SW 1271 (cell line): ENCODE measurements at places on chromosomes 5 and 9.

DNA sequence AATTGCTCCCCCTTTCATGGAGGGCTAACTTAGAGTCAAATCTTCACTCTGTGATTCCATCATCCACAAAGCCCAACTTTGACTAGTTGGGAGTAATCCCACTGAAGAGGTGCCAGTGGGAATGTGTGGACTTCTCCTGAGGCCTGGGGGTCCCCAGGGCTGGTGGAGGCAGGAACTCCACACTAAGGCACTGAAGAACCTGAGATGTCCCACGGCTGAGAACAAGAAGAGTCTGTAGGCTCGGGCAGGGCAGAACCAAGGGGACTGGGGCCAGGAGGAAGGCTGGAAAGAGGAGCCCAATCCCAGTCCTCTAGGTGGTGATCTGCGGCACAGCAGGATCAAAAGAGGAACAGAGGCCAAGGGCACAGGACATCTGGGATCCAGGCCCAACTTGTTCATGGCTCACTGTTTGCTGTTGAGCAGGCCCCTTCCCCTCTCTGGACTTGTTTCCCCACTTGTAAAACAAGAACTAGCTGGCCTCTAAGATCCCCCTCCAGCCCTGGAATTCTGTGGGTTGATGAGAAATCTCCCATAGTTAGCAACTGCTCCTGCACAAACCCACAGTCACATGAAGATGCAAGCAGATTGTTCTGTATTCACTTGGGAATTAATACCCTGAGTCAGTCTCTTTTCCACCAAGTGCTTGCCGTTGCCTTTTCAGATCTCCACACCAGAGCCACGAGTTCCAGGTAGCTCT lies 32.7 kb upstream of the ALDH1B1 start:
- no peak for DNase-seq

DNA sequence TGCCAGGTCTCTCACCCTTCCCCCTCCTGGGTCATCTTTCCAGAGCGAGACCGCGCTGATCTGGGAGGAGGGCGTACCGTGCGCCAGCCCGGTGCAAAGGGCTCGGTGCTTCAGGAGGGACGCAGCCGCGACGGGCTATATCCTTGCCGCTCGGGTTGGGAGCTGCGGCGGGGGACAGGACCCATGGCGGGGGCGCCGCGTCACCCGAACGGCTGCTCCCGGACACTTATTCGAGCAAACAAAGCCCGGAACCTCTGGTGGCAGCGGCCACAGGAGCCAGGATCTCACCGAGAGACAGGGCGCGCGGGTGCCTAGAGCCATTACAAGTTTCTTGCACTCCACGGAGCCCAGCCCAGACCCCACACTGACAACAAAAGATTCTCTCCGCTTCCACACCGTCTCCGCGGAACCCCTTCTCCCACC lies 1.3 kb downstream of the SEMA6A start:
- no peak for DNase-seq

GRCh38 chr5:103454770-103455169 lies 107.8 kb downstream of the NUDT12 start:
- DNase-seq: no peak

DNA sequence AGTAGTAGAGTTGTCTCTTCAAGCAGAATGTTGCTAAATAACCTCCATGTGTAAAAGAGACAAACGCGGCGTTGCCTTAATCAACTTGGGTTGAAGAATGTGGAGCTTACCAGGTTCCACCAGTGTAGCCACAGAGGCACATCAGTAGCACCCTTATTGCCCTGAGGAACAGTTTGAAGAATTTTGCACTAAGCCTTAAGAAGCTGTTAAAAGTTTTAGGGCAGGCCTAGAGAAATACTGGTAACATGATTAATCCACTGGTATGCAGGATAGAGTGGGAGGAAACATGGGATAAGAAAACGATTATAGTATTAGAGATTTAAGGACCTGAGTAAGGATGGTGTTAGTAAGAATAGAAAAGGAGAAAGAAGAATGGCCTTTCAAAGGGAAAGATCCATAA lies 100.6 kb downstream of the ZCCHC7 start:
- no peak for DNase-seq

DNA sequence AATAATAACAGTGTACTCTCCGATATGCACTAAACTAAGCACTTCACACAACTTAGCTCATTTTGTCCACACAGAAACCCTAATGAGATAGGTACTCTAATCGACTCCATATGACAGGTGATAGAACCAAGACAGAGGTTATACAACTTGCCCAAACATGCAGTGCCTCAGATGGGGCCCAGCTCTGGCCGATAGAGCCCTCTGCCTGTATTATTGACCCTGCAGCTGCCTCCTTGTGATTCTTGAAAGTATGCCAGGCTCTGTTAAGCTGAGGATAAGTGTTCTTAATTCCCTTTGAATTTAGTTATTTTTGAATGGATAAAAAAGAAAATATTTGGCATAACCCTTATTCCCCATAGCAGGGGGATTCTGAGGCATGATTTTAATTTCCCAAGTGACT lies 78.5 kb downstream of the HMHB1 start:
- no peak for DNase-seq

DNA sequence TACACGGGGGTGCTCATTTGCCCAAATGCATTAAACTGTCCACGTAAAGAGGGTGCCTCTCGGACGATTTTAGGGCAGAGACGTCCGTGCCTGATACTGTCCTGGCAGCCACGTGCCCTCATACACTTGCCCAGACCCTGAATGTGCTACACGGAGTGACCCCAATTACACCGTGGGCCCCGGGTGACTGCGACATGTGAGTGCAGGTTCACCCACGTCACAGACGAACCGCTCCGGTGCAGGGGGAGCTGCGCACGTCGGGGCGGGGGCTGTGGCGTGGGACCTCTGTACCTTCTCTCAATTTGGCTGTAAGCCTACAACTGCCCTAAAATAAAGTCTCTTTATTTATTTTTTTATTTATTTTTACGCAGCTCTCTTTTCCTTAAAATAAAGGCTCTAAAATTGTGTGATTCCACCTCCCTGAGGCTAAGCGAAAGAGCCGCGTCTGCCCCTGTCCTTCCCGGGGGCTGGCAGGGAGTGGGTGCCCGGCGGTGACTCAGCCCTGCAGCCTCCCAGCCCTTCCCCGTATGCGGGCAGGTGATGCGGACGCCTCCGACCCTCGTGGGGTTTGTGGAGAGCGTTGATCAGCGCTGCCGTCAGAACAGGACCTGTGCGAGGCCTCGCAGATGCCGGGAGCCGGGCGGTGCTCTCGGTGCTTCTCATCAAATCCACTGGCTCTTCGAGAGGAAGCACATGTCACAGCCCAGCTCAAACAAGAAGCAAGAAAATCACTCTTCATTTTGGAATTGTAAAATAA lies 9.2 kb upstream of the EGFL7 start:
- no peak for DNase-seq

DNA sequence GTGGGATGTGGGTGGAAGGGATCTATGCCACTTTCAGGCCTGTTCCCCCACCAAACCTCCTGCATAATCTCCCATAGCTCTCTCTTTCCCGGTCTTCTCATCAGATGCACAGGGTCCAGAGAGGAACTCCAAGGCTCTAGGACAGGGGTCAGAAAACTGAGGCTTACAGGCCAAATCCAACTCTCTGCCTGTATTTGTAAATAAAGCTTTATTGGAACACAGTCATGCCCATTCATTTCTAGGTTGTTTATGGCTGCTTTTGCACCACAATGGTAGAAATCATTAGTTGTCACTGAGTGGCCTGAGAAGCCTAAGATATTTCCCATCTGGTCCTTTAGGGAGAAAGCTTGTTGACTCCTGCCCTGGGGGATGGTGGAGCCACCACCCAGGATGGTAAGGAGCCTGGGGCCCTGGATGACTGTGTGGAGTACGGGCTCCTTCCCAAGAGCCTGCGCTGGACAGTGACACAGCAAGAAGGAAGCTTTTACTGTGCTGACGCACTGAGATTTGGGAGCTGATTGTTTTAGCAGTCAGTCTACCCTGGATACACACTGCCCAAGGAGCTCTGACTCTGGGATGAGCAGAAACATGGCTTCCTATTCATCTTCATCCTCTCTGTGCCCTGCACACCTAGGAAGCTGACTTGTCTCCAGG lies 64.0 kb upstream of the RAPGEF1 start:
- no peak for DNase-seq
